GM12878 (cell line): ENCODE measurements at places on chromosomes 2 and 18.

- no peak for DNase-seq
Measured at GRCh38 chr2:149422337-149422990, 92.1 kb downstream of the LYPD6 start.

DNA sequence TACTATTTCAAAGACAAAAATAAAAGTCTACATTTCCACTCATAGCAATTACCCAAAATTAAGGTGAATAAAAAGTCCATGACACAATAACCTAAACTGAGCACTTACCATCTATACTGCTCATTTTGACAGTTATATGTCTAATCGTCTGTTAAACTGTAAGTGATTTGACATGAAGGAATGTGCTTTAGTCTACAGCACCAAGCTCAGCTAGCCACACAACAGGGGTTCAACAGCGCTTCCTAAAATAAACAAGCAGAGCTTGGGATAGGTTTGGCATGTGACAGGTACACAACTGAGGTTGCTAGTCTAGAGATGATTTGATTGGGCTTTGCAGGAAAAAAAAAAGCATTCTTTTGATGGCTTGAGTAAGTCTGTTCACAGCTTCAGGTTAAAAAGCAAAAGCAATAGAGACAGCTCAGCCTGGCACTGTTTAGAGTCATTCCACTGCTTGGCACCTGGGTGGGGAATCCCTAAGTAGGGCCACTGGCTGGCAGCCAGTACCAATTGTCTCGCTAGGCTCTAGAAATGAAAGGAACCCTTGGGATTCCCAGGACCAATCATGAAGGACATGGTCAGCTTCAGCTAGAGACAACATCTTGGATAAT is 78.6 kb downstream of the BARD1 start:
- peak; percentile 45 for DNase-seq

- no peak for DNase-seq
Measured at GRCh38 chr2:26971911-26972786, 1.7 kb downstream of the MAPRE3 start.

DNA sequence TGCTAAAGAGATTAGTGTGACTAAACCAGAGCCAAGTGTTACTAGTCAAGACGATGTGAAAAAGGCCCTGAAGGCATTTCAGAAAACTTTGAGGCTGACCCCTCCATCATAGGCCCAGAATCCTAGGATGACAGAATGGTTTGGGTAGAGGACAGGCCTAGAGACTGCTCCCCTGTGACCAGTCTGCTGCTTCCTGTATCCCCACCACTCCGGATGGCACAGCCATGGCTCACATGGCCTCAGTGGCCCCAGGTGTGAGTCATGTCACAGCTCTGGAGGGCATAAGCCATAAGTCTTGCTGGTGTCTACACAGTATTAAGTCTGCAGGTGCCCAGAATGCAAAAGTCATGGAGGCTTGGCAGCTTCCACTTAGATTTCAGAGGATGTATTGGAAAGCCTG is 12.4 kb upstream of the STAT1 start:
- no peak for DNase-seq

GRCh38 chr2:36338124-36338826 is 17.3 kb upstream of the CRIM1 start:
- no peak for DNase-seq

DNA sequence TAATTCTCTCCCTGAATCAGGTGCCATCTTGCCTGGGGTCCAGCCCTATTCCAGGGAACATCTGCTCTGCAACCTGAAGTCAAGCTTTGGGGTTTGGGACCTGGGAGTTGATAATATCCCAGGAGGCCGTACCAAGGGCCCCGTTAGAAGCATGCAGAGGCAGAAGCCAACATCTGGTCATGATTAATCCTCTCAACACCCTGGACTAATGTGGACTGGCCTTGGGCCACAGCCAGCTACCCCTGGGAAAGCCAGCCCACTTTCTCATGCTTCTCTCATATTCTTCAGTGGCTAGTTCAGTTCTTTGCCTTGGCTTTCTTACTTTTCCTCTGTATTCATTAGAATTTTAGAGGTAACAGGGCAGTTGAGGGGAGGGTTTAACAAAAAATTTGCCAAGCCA is 515.6 kb upstream of the NRP2 start:
- no peak for DNase-seq

- no peak for DNase-seq
Measured at GRCh38 chr2:205913668-205914067, 172.3 kb downstream of the INO80D start.

DNA sequence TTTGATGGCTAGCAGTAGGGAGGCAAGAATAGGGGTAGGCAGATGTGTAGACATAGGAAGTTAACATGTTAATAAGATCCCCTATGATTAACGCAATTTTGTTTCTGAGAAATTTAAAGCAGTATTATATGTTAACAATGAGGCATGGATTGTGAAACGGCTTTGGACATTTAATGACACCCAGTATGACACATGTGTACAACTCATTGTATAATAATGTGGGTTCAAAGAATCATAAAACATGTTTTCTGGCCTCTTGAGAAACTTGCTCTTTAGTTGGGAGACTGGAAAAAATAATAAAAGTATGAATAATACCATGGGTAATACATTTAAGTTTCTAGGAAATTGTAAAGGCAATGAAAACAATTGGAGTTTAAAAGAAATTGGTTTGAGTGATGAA is 332.1 kb upstream of the CDH20 start:
- DNase-seq, result no peak

GRCh38 chr2:160331258-160332025 is 131.4 kb upstream of the ITGB6 start:
- no peak for DNase-seq

DNA sequence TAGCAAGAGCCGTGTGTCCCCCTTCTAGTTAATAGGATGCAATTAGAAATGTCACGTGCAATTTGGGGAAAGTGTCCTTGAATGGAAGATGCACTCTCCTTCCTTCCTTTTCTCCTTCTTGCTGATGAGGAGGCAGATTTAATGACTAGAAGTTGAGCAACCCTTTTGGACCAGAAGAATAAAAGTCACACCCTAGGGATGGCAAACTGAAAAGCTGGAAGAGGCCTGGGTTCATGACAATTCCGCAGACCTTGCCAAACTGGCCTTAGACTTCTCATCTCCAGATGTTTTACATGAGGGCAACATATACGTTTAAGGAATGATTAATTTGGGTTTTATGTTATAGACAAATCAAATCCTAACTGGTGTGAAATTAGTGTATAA is 38.6 kb upstream of the NCOA1 start:
- DNase-seq, result no peak

DNA sequence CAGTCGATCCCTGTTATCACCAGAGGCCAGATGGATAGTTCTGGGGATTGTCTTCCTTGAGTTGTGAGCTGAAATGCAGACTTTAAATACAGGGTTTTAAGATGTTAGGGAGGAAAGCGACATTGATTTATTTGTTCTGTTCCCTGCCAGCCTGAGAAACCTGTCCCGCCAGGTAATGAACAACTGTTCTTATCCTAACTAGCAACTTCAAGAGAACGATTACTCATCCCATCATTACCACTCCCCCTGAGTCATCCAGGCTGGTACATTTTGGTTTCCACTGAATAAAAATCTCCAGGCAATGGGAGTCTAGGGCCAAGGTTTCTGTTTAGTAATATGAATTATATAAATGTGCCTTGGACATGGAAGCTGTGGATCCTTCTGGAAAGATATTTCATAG is 131.2 kb downstream of the LYPD6B start:
- no peak for DNase-seq

GRCh38 chr18:28208268-28208667 is 31.3 kb upstream of the CDH2 start:
- DNase-seq, result no peak

DNA sequence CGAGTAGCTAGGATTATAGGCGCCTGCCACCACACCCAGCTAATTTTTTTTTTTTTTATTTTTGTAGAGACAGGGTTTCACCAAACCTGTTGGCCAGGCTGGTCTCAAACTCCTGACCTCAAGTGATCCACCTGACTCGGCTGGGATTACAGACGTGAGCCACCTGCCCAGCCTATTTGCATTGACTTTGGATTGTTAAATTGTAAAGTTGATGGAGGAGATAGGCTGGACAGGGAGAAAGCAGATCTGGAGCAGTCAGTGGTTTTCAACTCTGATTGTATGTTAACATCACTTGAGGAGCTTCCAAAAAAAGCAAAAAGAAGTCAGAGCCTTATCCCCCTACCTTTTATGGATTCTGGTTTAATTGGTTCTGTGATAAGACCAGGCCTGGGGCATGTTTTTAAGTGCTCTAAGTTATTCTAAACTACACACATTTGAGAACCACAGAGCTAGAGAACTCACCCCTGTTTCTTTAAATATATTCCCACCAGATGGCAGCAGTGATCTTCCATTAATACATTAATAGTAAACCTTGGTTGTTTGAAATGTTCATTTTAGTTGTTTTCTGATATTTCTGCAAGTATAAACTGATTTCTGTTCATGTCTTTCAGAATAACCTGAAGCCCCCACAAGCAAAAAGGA is 7.5 kb downstream of the C2orf49 start:
- DNase-seq, result no peak
